Stimulated activated CD8-positive, alpha-beta memory T cell treated with anti-CD3 and anti-CD28 coated beads, Interleukin-4, amount 100 ng/mL, for 4 hours (primary cell): ENCODE measurements at places on chromosomes 3 and 15.

DNA sequence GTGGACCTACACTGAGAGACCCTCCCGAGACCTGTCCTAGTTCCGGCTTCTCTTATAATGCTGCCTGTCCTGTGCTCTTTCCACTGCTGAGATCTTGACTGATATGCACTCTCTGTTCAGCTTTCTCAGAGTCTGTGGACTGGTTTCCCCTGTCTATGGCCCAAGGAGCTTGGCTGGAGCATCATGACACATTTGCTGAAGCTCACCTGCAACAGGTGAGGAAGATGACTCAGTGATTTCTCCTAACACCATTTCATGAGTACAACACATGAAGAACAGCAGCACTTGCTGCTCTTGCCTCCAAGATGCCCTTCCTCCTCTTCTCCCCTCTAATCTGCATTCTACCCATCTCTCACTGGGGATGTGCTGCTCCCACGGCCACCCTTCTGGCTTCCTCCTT lies 92.1 kb downstream of the DUT start:
- DNase-seq = no peak

- no peak for DNase-seq
These were observed 521.8 kb upstream of the CNTN3 start for GRCh38 chr3:75136100-75136897.

DNA sequence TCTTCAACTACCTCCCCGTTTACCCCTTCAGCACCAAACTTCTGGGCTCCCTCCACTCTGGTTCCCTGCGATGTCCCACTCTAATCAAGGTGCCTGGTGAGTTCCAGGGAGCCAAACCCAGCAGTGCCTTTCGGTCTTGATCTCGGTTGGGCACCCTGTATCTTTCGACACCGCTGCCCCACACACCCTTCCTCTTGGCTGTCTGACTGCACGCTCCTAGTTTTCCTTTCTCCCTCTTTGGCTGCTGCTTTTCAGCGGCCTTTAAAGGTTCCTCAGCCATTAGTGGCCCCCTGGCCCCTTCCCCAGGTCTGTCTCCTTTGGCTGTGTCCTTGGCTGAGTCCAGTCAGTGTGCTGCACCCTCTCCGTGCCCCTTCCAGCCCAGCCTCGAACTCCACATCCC lies 784 bp downstream of the TTLL3 start:
- no peak for DNase-seq

DNA sequence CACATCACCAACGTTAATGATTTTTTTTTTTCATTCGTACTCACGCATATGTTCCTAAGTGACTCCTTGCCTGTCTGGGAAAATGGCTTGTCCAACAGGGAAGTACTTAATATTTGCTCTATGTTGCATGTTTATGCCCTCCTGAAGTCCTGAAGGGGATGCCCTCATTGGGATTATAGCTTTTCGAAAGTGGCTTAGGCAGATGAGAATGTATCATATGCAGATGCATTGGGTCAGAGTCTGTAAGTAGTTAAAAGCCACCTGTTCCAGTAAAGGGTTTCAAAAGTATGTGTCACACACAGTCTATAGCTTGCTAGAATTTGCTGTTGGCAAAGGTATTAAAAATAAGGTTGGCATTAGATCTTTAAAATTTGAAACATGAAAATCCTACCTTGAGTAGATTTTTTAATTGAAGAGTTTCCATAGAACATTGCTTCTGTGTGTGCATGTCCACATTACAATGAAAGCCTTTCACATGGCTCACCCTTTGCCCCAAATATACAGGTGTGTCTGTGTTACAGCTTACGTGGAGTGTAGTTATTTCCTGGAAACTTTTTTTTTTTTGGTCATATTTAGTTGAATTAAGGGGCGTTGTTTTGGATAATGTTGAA lies 2.1 kb downstream of the ABHD17C start:
- no peak for DNase-seq

DNA sequence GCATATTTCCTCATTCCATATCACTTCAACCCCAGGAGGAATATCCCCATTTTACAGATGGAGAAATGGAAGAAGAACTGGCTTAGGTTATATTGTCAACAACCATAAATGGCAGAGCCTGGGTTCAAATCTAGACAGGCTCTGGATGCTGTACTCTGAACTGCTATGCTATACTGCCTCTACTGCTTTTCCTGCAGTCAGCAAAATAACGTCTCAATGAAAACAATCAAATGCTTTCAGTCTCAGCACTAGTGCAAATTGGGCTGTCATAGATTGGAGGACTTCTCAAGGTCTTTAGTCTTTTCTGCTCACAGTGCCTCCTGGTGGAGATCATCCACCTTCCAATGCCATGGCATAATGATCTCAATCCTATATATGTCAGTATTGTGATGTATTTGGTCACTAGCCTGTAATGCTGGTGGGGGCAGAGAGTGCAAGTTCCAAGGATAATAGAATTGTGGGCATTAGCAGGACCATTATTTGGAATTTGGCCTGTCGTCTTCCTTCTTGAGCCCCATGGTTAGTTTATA lies 285.0 kb downstream of the CLSTN2 start:
- no peak for DNase-seq

DNA sequence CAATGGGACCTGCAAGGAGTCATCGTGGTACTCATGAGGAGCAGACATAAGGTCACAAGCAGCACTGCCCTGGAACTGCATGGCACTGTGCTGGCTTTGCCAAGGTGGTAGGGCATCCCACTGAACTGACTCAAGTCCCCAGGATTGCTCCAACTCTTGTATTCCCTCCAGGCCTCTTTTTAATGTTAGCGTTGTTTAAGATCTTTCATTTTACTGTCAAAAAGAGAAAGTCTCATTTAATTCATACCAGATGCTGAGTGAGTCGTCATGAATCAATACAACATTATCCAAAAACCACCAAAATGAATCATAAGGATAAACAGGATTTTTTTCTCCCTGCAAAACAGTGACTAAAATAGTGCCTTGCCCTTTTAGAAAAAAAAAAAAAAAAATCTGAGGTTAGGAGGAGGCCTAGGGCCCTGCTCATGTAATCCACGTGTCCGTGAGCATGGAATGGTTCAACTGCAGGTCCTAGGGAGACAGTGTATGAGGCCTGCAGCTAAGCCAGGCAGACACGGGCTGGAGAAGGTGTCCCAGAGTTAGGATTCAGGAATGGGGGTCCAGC lies 36.7 kb upstream of the BLM start:
- no peak for DNase-seq

DNA sequence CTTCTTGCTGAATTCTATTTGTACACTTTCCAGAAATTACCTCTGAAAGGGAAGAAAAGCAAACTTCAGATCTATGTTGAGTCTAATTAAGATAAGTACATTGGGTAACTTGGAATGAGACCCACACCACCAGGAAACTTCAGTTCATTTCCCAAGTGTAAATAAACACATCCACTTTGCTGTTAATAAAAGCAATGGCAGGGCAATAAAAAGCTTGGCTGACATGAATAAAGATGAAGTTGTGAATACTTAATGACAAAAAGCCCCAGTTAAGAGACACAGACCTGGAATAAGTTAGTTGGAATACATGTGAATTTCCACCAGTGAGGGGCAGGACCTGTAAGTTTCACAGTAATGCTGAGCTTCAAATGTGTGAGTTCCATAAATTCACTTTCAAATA lies 83.3 kb downstream of the MEX3B start:
- DNase-seq = no peak

GRCh38 chr3:113514265-113514769 lies 639 bp downstream of the SPICE1 start:
- DNase-seq = no peak

- DNase-seq = no peak
These were observed 8.0 kb downstream of the CHD2 start for GRCh38 chr15:92907896-92908712.

DNA sequence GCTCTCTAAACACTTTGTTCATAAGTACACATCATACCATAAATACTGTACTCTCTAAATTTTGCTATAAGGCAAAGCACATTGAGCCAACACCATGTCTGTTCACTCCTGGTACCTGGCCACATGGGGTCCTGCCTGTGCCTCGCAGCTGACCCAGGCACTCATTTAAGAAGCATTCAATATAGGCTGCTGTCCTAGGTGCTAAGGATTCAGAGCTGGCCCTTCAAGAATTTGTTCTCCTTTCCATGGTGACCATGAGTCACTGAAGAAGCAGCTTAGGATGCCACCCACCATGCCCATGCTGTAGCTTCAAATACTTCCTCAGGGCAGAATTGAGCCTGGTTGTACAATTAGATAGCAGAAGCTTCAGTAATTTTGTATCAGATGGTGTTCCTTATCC lies 119.2 kb upstream of the ZBED2 start:
- DNase-seq = no peak

GRCh38 chr3:138594935-138595610 lies 1.0 kb upstream of the CEP70 start:
- no peak for DNase-seq

GRCh38 chr3:170780955-170781354 lies 89.0 kb downstream of the RPL22L1 start:
- DNase-seq = no peak

DNA sequence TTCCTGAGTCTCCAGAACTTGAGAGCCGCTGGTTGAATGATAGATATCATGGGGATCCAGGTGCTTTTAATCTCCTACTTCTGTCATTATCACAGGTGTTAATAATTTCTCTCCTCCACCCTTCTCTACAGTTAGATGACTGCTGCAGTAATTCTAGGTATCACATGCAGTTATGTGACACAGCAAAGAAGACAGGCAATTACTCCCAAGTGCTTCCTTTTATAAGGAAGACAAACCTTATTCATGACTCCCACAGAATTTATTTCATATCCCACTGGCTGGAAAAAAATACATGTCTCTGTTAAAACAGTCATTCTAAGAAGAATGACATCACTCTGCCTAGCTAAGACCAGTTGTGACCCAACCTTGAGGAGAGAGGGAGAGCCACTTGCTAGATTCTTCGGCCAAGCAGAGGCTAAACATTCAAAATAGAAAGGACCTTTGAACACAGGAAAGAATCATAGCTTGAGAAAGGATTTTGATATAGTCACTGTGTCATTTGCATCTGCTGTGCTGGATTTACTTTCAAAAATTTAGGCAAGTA lies 500.6 kb downstream of the SI start:
- no peak for DNase-seq

DNA sequence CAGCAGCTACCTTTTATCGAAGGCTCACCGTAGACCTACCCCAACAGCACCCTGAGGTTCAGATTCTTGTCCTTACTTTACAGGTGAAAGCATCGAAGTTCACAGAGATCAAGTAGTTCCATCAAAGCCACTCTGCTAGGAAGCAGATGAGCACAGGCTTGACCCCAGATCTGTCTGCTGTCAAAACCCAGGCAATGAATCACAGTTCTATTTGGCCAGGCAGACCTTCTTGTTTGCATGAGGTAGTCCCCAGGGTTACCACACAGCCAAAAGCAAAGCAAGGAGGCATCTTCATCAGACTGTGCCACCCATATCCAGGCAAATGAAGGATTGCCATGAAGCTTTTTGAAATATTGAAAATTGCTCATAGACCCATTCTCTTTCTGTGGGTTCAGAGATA lies 33.0 kb downstream of the HES1 start:
- DNase-seq = no peak

- DNase-seq = no peak
These were observed 5.4 kb upstream of the FBN1 start for GRCh38 chr15:48650931-48651330.

- no peak for DNase-seq
These were observed 140.4 kb downstream of the CHDH start for GRCh38 chr3:53705774-53706173.

DNA sequence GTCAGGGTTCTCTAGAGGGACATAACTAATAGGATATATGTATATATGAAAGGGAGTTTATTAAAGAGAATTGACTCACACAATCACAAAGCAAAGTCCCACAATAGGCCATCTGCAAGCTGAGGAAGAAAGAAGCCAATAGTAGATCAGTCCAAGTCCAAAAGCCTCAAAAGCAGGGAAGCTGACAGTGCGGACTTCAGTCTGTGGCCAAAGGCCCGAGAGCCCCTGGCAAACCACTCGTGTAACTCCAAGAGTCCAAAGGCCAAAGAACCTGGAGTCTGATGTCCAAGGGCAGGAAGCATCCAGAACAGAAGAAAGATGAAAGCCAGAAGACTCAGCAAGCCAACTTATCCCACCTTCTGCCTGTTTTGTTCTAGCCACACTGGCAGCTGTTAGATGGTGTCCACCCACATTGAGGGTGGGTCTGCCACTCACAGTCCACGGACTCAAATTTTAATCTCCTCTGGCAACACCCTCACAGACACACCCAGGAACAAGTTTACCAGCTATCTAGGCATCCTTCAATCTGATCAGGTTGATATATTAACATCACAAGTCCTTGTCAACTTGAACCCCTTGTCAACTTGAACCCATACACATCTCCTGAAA lies 54.2 kb upstream of the ACAD9 start:
- no peak for DNase-seq
